ENCODE measurements at places on chromosomes 7 and 10.

DNA sequence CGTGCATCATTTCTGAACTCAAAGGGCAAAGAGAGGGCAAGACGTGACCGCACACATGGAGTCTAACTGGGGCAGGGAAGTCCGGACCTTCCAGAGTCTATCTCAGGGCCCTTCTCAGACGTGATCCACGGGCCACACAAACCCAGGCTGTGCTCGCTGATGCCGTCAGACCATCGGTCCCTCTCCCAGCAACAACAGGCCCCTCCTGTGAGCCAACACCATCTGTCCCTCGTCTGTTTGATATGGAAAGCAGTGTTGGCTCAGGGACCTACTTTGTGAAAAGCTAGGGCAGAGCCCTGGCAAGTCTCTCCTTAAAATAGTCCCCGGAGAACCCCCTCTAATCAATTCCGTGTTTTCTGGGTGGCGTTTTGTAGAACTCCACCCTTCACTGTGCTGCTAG is 208.8 kb downstream of the TCERG1L start:
- no peak for DNase-seq

GRCh38 chr7:44324481-44325200 is 753 bp downstream of the CAMK2B start:
- no peak for DNase-seq

DNA sequence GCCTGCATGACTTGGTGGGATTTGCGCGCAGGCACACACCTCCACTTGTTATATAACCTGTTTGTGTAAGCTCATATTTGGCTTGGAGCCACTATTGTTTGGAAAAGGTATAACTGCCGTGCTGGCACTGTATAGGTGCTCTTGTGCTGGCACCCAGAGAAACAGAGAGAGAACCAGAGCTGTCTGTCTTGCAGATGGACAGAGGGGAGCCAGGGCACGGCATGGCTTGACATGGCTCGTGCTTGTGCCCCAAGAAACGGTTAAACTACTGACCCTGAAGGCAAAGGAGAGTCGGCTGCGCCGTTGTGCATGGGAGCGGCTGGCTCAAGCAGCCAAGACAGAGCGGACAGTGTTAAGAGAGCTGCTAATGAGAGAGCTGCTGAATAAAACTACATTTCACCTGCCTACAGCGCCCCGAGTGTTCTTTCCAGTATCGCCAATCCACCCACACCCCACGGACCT is 23.2 kb downstream of the RAPGEF5 start:
- DNase-seq, result no peak

DNA sequence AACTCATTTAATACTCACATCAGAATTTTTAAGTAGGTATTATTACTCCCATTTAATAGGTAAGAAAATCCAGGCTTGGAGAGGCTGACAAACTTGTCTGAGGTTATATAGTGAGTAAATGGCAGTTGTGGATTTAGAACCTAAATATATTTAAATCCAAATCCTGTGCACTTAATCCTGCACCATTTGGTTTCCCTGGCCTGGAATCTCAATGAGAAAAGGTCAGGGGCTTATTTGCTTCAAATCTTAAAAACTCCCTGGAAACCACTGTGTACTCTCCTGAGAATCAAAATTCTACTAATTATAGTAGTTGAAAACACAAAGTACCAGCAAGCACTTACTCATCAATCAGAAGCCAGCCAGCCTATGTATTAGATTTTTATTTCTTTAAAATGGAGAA is 97.7 kb downstream of the DNMBP start:
- DNase-seq, result no peak

- no peak for DNase-seq
These were observed 116.8 kb upstream of the PRSS1 start for GRCh38 chr7:142632271-142633134.

GRCh38 chr7:139505563-139505962 is 17.9 kb upstream of the CLEC2L start:
- DNase-seq, result peak; percentile 9
